ENCODE measurements at places on chromosomes 16 and 17.

- DNase-seq: no peak
Measured at GRCh38 chr17:17151541-17151940, 54.6 kb downstream of the PLD6 start.

GRCh38 chr16:16144416-16144815 lies 78.9 kb downstream of the ABCC6 start:
- DNase-seq: no peak

DNA sequence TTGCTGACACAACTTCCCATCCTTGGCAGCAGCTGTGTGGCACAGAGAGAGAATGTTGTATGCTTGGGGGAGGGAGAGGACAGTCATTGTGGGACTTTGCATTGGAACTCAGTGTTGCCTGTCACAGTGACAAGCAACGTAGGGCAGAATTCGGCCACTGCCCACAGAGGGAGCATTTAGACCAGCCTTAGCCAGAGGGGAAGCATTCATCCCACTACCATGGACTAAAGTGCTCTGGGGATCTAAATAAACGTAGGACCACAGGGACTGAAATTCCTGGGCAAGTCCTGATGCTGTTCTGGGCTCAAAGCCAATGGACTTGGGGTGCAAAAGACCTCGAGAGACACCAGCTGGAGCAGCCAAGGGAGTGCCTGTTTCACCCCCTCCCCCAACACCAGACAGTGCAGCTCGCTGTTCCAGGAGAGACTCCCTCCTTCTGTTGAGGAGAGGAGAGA lies 44.9 kb downstream of the ABCA8 start:
- no peak for DNase-seq

DNA sequence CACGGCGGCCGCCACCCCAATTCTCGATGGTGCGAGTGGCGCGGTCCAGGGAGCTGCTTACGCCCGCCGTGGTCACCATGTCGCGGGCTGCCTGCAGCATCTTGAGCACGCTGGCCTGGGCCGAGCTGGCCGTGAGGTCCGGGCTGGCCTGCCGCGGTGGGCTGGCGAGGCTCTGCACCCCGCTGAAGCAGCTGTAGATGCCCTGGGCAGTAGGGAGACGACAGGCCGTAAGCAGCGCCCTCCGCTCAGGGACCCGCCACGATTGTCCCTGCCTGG lies 16.4 kb downstream of the GRIN2C start:
- no peak for DNase-seq

GRCh38 chr16:89307421-89307805 lies 89.9 kb downstream of the ZNF778 start:
- no peak for DNase-seq

Measured in NK-92 treated with Interleukin-12 subunit alpha and Interleukin-12 subunit beta, amount 100 ng/mL, for 24 hours (cell line).